Tibial nerve (tissue), 4 donors: ENCODE measurements at places on chromosomes 7 and 10. TPM values are rescaled to one million over a fixed set of nuclear protein-coding genes. Genes with fewer than 3 reads are reported as not detected.

GRCh38 chr10:50987934-50988333, 86.4 kb upstream of the PRKG1 start:
- H3K36me3 ChIP-seq: no peaks in the 10 kb centered on the region
- H3K27ac ChIP-seq: no peak overlapping the region
- no peaks in the 10 kb centered on the region for H3K27me3 ChIP-seq
- no peaks in the 10 kb centered on the region for H3K4me1 ChIP-seq

GRCh38 chr7:33251301-33251700, 121.9 kb downstream of the BBS9 start:
- H3K4me1 ChIP-seq: no peaks in the 10 kb centered on the region
- no peaks in the 10 kb centered on the region for H3K27me3 ChIP-seq
- H3K36me3 ChIP-seq: no peaks in the 10 kb centered on the region

DNA sequence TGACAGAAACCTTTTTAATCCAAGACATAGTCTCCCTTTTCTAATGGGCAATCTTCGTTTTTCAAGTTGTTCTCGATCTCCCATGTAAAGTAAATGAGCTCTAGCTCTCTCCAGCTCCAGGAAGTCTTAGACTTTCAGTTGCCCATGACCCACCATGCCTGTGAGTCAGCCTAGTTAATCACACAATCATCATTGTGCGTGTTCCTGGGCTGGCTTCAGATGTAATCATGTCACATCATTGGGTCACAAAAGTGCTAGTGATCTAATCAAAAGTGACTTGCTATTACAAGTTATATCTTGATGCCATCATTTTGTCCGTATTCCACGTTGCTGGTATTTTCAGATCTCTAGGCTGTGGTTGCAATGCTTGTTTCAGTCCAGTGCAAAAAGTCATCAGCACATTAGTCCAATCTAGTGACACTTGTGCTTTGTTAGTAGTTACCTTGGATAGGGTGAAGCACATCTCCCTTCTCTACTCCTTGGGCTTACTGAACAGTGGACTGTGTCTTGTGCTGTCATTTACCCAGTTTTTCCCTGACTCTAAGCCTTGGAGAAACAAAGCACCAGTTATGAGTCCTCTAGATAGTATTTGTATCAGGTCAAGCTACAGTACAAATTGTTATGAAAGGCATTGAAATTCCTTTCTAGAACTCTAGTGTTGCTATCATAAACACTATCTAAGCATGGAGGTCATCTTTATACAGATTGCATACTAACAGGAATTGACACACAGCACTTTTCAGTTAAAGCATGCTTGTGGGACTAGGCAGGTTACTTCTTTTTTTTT, 316.6 kb downstream of the GFRA1 start:
- no peaks in the 10 kb centered on the region for H3K4me1 ChIP-seq
- H3K27me3 ChIP-seq: no peaks in the 10 kb centered on the region

RAPGEF5 gene
- 75.3 TPM for total RNA-seq

SHH gene
- total RNA-seq: 14.7 TPM

ELMO1 gene
- 265 TPM for total RNA-seq

PKD2L1 gene
- total RNA-seq: not detected

ANXA8L1 gene
- not detected for total RNA-seq

IRF5 gene
- 13.8 TPM for total RNA-seq

FOXP2 gene
- 25.8 TPM for total RNA-seq
